Activated T-helper 17 cell treated with anti-CD3 and anti-CD28 coated beads, Interleukin-2, amount 50 U/mL, for 72 hours (primary cell): ENCODE measurements at places on chromosomes 7 and 10. TPM values are rescaled to one million over a fixed set of nuclear protein-coding genes. Genes with fewer than 3 reads are reported as not detected.

GRCh38 chr7:156823435-156823834 lies 69.5 kb downstream of the LMBR1 start:
- no peak for ATAC-seq

GRCh38 chr10:90977855-90978486 lies 57.1 kb upstream of the ANKRD1 start:
- ATAC-seq, result no peak

DNA sequence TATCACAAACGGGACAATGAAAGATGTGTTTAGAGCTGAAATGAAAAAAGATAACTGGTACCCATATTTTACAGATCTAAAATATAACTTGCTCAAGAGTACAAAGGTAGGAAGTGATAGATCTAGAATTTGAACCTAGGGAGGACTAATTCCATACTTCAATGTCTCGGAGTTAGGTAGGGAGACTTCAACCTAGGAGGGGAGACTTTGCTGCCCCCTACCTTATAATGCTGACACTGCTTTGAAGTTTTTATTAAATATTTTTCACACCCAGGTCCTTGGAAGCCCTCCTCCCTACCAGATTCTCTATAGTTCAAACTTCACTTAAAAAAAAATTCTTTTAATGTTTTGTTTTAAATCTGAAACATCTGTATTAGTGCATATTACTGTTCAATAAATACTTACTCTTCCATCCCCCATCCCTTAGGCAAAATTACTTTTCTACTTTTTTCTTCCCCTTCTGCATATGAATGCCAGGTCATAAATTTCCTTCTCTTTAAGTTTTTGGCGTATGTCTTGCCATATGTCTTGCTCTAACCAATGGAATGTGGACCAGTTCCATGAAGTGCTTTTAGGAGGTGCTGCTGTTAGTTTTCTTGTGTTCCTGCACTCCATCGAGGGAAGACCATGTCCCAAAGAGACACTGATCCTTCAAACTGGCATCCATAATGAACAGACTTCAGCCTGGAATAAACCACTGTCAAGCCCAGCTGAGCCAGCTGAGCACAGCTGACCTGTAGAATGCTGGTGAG lies 57.8 kb downstream of the MICU1 start:
- ATAC-seq, result no peak

GRCh38 chr7:90119178-90119971 lies 34.9 kb upstream of the STEAP1 start:
- ATAC-seq, result no peak

GRCh38 chr10:25934621-25935139 lies 651 bp downstream of the MYO3A start:
- ATAC-seq, result no peak

DNA sequence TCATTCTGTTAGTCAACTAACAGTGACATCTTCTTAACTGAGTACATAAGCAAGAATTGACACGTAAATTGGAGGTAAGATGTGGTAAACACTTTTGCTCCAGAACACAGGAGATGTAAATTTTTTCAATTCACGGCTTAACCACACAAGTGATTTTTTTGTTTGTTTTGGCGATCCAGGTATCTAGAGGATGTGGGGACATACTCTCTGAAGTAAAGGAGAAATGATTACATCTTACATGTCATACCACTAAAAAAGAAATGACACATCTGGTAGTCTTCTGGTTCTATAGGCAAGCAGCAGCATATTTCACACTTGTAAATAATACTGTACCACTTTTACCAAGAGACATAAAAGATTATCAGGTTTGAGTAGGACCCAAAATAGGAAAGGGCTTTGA lies 200.3 kb upstream of the ZWINT start:
- no peak for ATAC-seq

DNA sequence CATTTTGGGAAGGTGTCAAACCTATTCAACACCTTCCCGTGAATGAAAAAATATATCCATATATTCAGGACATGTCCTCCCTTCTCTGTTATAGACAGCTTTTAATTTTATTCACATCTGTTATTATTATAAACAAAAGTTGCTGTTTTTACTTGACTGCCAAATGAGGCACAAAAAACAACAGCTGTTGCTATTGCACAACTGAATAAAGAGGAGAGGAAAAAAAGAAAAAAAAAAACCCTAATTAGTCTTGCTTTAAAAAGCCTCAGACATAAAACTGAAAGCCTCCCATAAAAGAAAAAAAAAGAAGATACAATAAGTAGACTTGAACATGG lies 153.4 kb downstream of the BMPER start:
- ATAC-seq, result no peak

DNA sequence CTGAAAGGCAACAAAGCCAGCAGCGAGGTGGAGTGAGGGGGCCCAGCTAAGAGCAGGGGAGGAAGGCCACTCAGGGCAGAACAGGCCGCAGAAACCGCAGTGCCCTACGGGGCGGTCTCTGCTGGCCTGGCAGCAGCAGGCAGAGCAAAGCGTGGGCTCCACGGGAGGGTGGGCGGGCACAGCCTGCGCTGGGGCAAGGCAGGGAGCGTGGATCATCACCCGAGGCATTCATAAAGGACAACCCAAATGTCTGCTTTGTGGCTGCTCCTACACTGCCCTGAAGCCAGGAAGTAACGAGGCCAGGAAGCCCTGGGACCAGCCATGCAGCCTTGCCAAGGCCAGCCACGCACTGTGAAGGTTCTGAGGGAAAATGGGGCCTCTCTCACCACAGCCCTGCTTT lies 127.5 kb downstream of the MAD1L1 start:
- no peak for ATAC-seq

DNA sequence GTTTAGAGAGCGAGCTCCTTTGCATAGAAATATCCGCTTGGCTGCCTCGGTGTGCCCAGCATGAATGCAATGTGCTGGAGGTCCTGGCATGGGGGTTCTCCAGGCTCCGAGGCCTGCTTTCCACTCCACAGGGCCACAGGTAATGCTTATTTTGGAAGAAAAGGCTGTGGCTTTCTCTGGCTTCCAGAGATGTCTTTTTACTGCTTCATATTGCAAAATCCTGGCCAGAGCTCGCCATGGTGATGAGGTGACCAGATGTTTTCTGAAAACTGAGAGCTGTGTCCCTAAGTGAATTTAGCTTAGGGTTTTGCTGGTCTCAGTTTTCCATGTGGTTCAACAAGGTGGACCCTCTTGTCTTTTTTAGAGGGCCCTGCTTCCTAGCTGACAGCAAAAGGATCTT lies 65.2 kb downstream of the BMPER start:
- no peak for ATAC-seq

Gene TCF7L2
- total RNA-seq, result 1.1 TPM

Gene NEUROG3
- total RNA-seq, result 0.78 TPM

Gene DRGX
- not detected for total RNA-seq

Gene HMX2
- total RNA-seq, result 0.19 TPM

Gene GPR15LG
- total RNA-seq, result not detected

Gene NEUROD6
- not detected for total RNA-seq

Gene UCN3
- total RNA-seq, result not detected
